Stimulated activated CD4-positive, alpha-beta T cell treated with anti-CD3 and anti-CD28 coated beads, TNF-alpha, amount 100 ng/mL, for 24 hours (primary cell): ENCODE measurements at places on chromosomes 4 and X.

GRCh38 chr4:52106191-52106590, 55.1 kb downstream of the SPATA18 start:
- DNase-seq, result no peak

DNA sequence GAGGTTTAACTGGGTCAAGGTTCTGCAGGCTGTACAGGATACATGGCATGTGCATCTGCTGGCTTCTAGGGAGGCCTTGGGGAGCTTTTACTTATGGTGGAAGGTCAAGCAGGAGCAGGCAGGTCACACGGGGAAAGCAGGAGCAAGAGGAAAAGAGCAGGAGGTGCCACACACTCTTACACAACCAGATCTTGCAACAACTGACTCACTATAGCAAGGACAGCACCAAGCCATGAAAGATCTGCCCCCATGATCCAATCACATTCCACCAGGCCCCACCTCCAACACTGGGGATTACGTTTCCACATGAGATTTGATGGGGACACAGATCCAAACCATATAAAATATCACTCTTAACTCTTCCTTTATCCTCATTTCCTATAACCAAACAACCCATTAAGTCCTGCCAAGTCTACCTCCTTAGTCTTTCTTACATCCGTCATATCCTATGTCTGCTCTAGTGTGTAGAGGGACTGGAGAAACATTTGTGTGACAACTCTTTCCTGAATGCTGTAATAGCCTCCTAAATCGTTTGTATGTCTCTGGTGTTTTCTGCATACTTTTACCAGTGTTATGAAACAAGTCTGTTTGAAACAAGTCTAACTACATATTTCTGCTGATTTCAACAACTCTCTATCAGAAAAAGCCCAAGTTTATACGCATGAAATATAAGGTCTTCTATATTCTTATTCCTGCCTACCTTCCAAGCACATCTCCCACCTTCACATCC, 8.3 kb upstream of the RAP2C start:
- DNase-seq, result no peak

- DNase-seq, result no peak
Observed at GRCh38 chr4:156193106-156193505, 239.4 kb upstream of the CTSO start.

GRCh38 chrX:151929126-151929525, 16.4 kb downstream of the MAGEA4 start:
- DNase-seq, result no peak

DNA sequence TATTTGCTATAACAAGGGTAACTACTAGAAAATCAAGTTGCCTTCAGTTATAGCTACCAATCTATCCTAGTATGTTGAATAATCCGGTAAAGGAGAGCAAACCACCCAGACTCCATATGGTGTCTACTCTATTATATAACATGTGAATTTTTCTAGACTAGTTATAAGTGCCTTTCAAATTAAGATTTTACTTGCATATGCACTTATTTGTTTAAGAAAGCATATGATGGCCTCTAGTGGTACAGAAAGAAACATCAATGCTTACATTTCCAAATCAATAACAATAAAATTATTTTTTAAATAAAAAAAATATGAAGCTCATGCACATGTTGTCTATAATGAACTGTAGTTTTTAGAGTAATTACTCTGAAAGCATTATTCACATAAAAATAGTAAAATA, 1516.4 kb upstream of the PABPC4L start:
- no peak for DNase-seq

GRCh38 chrX:136034668-136035067, 49.4 kb downstream of the SLC9A6 start:
- no peak for DNase-seq

- no peak for DNase-seq
Observed at GRCh38 chrX:19515615-19516105, 352 bp upstream of the MAP3K15 start.

DNA sequence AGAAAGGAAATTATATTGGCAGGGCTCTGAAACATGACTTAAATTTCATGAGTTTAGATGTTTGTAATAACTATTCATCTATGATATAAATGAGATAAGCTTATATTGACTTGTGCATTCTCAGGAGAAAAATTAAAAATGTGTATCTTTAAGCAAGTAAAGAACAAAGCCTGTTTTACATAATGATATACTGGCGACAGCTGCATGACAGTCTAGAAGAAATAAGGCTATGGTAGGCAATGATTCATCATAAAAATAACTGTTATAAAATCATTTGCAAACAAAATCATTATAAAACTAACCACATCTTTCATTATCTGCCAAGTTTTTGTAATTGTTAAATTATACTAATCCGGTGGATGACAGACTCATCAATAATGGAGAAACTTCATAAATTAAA, 188.1 kb downstream of the ADAM29 start:
- DNase-seq, result no peak

DNA sequence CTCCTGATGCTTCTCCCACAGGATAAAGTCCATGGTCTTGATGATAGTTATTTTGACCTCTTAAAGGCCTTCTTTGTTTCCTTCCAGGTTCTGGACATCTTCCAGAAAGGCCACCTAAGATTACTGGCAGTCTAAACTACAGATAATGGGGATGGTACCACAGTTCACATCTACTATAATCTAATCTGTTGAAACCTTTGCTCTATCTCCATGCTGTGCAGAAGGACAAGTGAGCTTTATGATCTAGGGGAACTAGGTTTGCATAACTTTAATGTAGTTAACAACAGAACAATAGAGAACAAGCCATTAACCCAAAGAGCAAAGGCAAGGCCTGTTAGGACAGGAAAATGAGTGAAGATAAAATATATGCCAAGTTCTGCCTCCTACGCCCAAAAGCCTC, 103.9 kb upstream of the KLHL13 start:
- no peak for DNase-seq

GRCh38 chr4:59608466-59608865, 1591.7 kb upstream of the ADGRL3 start:
- no peak for DNase-seq

DNA sequence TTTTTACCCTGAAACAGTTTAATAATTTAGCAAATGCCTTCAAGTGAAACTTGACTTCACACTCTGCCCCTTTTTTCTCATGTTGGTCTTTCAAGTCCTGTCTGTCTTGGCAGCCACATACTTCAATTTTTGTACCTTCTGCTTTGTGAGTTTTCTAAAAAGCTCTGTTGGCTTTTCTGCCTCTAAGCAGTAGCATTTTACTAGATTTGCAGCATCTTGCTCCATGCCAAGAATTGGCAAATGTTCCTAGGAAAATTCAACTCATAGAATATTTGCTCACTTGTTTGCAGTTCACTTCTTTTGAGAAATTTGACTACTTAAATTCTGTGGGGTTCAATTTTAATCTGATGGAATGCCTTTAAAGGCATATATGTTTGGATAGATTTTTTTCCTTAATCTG, 59.2 kb downstream of the FAM47A start:
- no peak for DNase-seq

- DNase-seq, result no peak
Observed at GRCh38 chr4:29718136-29718535, 1002.0 kb upstream of the PCDH7 start.

- no peak for DNase-seq
Observed at GRCh38 chrX:109632906-109633504, 8.0 kb upstream of the KCNE5 start.

DNA sequence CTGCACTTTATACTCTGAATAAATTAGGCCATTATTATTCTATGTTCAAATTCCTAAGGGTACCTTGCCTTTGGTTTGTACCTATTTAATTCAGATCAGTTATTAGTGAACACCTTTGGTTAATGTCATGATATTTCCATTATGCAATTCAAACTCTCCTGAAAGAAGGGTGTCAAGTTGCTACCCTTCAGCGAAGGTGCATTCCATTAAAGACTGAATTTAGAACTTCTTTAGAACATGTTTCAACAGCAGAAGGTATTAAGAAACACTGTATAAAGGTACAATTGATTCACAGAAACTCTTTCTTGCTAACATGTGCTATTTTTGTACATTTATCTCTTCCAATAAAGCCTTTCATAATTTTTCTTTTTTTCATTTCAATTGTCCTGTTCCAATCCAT, 1545.4 kb upstream of the PCDH10 start:
- DNase-seq, result no peak

- DNase-seq, result no peak
Observed at GRCh38 chrX:48580662-48581061, 6.4 kb downstream of the RBM3 start.

GRCh38 chr4:173243917-173244658, 75.5 kb downstream of the GALNT7 start:
- DNase-seq, result no peak

- no peak for DNase-seq
Observed at GRCh38 chrX:125681058-125681457, 361.4 kb downstream of the TEX13C start.

DNA sequence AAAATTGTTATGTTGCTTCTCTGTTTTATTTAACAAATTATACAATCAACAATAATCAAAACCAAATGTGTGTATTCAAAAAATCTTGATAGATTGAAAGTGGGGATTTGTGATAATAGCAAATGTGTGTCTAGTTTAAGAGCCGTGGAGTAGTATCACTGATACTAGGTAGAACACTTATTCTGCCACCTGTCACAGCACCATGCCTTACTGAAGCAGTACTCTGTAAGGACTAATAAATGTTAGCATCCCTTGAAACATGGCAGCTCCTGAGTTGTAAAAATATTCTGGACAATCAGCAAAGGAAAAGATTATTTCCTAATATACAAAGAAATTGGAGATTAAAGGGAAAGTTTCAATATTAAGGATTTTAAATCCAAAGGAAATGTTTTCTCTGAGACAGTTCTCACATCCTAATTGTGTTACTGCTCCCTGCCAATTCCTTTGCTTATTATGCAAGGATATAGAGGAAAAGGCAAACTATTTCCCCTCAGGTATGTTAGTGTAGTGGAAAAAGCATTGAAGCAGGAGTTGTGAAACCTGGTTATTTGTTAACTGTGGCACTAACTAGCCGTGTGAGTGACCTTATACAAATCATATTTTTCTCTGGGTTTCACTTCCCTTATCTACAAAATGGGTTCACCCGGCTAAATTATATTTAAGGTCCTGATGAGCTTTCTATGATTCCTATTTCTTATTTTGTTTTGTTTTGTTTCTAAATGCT, 303.1 kb downstream of the ARHGAP24 start:
- no peak for DNase-seq

DNA sequence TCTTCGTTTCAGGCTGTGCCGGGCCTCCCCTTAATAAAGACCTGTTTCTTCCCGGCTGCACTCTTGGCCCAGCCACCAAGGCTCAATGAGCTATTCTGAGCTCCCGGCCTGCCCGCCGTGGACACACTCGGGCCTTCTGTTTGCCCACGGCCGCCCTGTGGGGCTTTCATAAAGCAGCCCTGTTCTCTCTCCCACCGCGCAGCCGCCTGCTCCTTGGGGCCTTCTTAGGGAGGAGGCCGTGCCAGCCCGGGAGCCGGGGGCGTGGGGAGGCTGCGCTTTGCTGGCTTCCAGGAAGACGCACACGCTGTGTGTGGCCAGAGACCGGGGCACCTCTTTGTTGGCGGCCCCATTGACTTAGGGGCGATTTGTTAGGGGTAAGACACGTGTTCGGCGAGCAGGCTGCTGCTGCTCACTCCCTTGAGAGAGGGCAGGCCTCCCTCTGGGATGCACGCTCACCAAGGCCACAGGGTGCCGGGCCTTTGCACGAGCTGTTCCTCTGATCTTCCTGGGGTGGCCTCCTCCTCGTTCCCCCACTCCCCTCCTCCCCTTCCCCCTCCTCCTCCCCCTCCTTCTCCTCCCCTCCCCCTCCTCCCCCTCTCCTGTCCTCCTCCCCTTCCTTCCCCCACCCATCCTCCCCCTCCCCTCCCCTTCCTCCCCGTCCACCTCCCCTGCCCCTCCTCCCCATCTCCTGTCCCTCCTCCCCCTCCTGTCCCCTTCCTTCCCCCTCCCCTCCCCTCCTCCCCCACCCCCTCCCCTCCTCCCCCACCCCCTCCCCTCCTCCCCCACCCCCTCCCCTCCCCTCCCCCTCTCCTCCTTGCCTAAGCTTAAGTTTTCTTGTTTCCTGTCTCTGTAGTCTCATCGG, 11.3 kb downstream of the BLOC1S4 start:
- no peak for DNase-seq

GRCh38 chr4:168825975-168826374, 184.1 kb downstream of the CBR4 start:
- no peak for DNase-seq

GRCh38 chr4:30182786-30183185, 537.4 kb upstream of the PCDH7 start:
- no peak for DNase-seq

DNA sequence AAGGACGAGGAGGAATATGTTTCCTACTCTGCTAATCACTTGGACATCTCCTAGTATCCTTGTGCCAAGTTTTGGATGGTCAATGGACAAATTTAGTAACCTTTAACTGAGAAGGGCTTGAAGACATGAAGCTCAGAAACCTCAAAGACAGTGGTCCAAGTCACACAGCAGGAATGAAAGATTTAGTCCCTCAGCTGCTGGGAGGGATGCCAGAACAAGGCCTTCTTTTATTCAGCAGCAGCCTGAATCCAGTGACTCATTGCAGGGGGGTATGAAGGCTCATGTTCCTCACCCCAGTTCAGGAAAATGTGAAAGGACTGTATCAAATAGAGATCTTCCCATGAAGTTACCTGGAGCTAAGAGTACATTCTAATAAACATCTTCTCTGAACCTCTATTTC, 214.9 kb upstream of the UGT8 start:
- DNase-seq, result no peak

GRCh38 chrX:9677098-9677739, 88.4 kb downstream of the GPR143 start:
- DNase-seq, result no peak

- no peak for DNase-seq
Observed at GRCh38 chr4:103664436-103665075, 55.2 kb downstream of the TACR3 start.

GRCh38 chrX:155031657-155032056, 5.0 kb downstream of the FUNDC2 start:
- no peak for DNase-seq

- DNase-seq, result no peak
Observed at GRCh38 chrX:81979806-81980515, 778.1 kb downstream of the SH3BGRL start.
